ENCODE measurements at places on chromosomes 6 and 20. TPM values are rescaled to one million over a fixed set of nuclear protein-coding genes. Genes with fewer than 3 reads are reported as not detected.
A peak's percentile ranks its signal among the peaks of the same experiment; 100 is the strongest.

Gene LY6G6D
- total RNA-seq: not detected

DNA sequence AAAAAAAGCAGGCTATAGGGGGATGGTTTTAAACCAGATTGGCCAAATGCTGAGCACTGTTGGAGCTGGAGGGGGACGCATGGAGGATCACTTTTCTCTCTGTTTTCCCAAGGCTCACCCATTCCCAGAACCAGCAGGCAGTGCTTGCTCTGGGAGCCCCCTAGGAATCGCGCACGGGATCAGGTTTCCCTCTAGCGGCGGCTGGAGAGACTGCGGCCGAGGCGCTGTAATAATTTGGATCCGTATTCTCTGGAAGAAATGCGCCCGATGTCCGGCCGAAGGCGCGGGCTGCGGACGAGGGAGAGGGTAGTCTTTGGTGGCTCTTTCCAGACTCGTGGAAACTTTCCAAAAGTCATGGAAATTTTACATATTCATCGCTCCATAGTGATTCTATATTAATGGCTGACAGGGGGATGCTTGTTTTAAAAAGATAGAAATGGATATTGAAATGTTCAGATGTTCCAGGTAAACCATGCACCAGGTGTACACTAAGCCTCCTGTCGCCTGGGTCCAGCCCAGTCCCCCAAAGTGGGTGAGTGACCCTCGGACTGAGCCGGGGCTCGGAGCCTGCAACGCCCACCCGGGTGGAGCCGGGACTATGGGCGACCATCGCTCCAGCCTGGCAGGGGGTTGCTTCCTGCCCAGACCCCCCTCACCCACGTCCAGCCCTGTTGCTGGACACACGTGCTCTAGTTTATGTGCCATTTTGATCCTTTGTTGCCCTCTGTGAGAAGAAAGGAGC, 78.7 kb upstream of the PHACTR3 start:
- peak; percentile 52 for DNase-seq

GRCh38 chr6:149264629-149265028, 52.9 kb upstream of the TAB2 start:
- no peak for DNase-seq

- no peak for DNase-seq
These were observed 5.1 kb downstream of the CCR6 start for GRCh38 chr6:167127785-167128531.

Gene LGSN
- total RNA-seq: not detected

GRCh38 chr6:157635388-157636244, 187.4 kb upstream of the SNX9 start:
- no peak for DNase-seq

Gene TRIM31
- total RNA-seq: not detected

DNA sequence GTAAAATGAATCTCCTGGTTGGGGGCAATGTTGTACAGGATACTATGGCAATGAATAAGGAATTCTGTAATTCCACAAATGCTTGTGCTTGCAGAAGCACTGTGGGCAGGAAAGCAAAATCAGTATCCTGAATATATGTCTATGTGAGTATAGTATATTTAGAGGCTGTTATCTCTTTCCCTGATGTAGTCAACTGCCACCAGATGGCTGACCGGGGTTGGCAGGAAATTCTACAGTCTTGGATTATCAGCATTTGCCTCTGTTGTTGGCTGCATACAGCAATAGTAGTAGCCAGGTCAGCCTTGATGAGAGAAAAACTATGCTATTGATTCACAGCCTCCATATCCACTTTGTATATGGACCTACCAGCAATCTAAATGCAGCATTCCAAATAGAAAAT, 425.1 kb upstream of the JAG1 start:
- DNase-seq: peak; percentile 37

Gene RAET1L
- not detected for total RNA-seq

Gene TPX2
- total RNA-seq: 114 TPM

DNA sequence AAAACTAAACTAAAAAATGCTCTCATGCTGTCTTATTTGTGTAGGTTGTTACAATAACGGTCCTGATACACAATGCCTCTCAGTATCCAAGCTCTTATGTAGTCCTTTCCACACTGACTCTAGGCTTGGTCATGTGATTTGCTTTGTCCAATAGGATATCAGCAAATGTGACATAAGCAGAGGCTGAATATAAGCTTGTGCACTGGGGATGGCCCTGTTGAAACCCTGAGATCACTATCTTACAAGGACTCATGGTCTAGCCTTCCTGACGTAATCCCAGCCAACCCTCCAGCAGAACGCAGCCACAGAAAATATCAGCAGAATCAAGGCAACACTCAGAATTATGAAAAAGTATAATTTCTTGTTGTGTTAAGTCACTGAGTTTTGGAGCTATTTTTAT, 145.1 kb upstream of the CCN2 start:
- no peak for DNase-seq

Gene MAS1
- not detected for total RNA-seq

Gene NT5E
- total RNA-seq: 115 TPM

Gene CD24
- total RNA-seq: 1.2 TPM

GRCh38 chr6:67558985-67559384, 1076.1 kb upstream of the ADGRB3 start:
- DNase-seq: peak; percentile 2

Gene IPCEF1
- 0.99 TPM for total RNA-seq

DNA sequence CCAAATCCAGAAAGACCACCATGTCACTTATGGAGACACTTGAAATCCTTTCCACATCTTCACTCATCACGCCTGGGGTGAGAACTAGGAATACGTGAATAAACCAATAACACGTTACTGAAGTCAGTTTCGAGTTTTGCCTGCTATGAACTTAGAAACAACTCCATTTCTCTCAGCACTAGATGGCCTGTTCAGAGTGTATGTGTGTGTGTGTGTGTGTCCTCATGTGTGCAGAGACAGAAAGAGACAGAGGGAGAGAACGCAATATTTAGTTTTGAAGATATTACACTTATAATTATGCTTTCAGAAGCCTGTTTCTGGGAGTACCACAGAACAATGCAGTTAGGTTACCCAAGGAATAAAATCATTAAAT, 81.2 kb upstream of the CCN6 start:
- DNase-seq: no peak

All from endothelial cell of umbilical vein (primary cell).